ENCODE measurements at places on chromosomes 16 and 17. TPM values are rescaled to one million over a fixed set of nuclear protein-coding genes. Genes with fewer than 3 reads are reported as not detected.

Gene HGS
- 190 TPM for total RNA-seq

Gene RGS11
- total RNA-seq: 4.4 TPM

Gene PPP1R27
- 0.35 TPM for total RNA-seq

Gene KRTAP16-1
- total RNA-seq: not detected

Gene SYCE1L
- 7.3 TPM for total RNA-seq

Gene LRRC46
- 3.7 TPM for total RNA-seq

Gene KRT28
- not detected for total RNA-seq

Gene FBRS
- total RNA-seq: 42.7 TPM

Gene VTN
- total RNA-seq: 24.7 TPM

Gene GAST
- not detected for total RNA-seq

Gene SHISA9
- total RNA-seq: 0.07 TPM

Gene AXIN2
- total RNA-seq: 0.57 TPM

Gene GP1BA
- total RNA-seq: not detected

Gene EXOC7
- total RNA-seq: 58.5 TPM

Gene CCL3
- total RNA-seq: not detected

Gene ACSM2A
- total RNA-seq: not detected

Gene SHBG
- 0.66 TPM for total RNA-seq

Gene MMP25
- total RNA-seq: 1.3 TPM

Gene CRISPLD2
- 4.2 TPM for total RNA-seq

Measured in A549 treated with AZD2906 at 1 μM for 4 hours (cell line).